Activated CD4-positive, alpha-beta T cell treated with anti-CD3 and anti-CD28 coated beads for 4 hours (primary cell): ENCODE measurements at places on chromosomes 11 and 22.

GRCh38 chr11:34655335-34656008, 34.6 kb downstream of the EHF start:
- no peak for DNase-seq

- no peak for DNase-seq
These were observed 31.7 kb upstream of the TEF start for GRCh38 chr22:41350087-41350486.

GRCh38 chr22:30990690-30991089, 21.6 kb downstream of the TUG1 start:
- no peak for DNase-seq

GRCh38 chr11:108775324-108775723, 110.5 kb downstream of the DDX10 start:
- DNase-seq = no peak

DNA sequence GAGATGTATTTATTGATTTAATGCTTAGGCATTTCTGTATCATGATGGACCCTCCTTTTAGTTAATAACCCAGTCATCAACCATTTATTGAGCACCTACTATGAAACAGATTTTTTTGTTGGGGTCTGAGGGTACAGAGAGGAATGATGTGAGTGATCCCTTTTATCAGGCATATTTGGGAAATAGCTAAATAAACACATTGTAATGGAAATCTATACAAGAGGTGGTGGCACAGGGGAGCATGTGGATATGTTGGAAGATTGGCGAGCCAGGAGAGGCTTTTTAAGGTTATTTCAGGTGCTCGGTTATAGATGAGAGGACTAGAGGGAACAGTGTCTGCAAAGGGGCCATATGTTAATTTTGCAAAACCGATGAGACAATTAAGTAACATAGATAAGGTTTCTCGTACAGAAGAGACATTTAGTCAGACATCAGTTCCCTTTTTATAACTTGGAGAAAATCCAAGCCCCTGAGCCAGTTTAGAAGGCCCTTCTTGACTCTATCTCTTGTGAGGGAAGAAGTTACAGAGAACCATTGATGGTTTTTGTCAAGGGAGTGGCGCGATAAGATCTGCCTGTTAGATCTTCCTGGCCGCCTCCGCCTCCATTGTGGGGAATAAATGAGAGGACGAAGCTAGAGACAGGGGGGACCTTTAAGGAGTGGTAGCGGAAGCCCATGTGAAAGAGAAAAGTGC, 2.0 kb downstream of the ATXN10 start:
- DNase-seq = no peak
